ENCODE measurements at places on chromosomes 16 and 17.

DNA sequence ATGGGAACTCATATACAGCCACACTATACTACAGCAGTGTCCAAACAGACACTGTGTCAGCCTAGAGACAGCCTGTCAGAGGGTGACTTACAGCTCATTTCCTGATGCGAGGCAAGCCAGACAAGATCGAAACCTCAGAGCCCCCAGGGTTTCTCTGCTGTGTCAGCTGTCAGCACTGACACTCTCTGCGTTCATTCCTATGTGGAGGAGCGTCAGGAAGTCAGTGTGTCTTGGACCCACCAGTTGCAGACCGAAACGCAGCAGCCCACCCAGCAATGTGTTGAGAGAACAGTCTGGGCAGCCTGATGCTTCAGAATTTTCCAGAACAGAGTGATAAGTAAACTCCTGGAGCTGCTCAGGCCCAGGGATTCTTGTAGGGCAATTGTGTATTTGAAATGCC lies 20.6 kb upstream of the MAPT start:
- no peak for DNase-seq

DNA sequence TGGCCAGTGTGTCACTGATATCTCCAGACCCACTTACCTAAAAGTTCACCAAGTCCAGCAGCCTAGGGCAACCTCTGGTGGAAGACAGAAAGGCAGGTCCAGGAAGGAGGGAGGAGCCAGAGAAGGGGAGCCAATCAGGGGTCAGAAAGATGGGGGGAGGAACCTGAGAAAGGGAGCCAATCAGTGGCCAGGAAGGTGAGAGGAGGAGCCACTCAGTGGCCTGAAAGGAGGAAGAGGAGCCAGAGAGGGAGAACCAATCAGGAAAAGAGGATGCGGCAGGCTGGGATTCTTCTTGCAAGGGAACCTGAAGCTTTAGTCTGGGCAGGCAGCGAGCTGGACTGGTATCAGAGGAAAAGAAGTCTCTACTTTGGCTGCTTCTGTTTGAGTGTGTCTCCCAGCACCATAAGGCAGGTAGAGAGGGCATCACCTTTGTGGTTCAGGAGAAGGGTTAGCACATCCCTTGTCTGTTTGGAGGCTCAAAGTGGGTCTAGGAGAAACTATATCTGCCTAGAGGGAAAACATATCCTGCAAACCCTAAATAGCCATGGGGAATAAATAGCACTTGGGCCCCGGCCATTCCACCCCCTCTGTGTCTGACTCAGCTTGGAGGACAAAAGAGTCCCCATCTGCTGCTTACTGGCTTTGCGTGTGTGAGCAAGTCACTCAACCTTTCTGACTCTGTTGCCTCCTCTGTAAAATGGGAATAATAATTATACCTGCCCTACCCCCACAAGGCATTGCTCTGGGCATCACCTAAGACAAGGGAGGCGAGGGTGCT lies 43.4 kb upstream of the CRHR1 start:
- DNase-seq = peak; percentile 72

GRCh38 chr16:77721752-77722308 lies 484 bp upstream of the NUDT7 start:
- DNase-seq = no peak

DNA sequence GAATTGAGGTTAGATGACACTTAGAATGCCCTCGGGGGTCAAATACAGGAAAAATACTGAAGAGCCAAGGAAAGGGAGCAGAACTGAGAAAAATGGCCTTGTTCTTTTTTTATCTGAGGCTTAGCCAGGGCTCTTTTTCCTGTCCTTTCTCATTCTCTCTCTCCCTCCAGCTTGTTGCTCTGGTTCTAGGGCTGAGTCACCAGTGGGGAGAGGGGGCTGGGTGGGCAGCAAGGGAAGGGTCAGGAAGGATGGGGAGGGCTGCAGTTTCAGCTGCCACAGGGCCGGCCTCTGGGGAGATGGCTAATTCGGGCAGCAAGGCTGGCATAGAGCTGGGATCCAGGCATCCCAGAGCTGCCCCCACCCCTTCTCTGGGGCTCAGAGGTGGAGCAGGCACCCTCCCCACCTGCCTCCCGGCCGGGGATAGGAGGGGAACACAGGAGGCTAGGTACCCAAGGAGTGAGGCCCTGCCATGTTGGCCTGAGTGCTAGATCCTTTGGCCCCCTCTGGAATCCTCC lies 3.9 kb downstream of the ITGA3 start:
- DNase-seq = peak; percentile 86

Measured in MG63 (cell line).